Lung (tissue), 17 donors: ENCODE measurements at places on chromosomes 12 and 14. TPM values are rescaled to one million over a fixed set of nuclear protein-coding genes. Genes with fewer than 3 reads are reported as not detected.

ACACB gene
- 14.5 TPM for polyA plus RNA-seq

PLBD1 gene
- 40.9 TPM for polyA plus RNA-seq

NINJ2 gene
- 14.6 TPM for polyA plus RNA-seq

FGD4 gene
- polyA plus RNA-seq: 4.8 TPM

DLGAP5 gene
- 0.37 TPM for polyA plus RNA-seq

DNA sequence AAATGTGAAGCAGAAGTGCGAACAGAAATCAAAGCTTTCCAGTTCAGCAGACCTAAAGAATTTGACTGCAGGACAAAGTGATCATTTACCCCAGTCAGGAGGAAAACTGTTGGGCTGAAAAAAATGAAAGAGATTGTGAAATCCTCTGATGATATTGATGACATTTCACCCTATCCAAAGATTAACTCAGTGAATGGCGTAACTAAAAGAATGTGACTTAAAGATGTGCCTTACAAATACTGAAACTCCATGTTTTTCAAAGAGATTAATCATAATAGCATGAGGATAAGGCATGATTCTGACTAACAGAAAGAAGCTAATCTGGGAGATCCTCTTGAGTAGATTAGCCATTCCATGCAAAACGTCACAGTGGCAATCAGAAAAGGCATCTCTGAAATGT is 225.6 kb downstream of the DUSP6 start:
- H3K27ac ChIP-seq: no peak overlapping the region
- no peak for DNase-seq
- no peaks in the 10 kb centered on the region for H3K4me1 ChIP-seq
- no peaks in the 10 kb centered on the region for H3K36me3 ChIP-seq
- no peaks in the 10 kb centered on the region for H3K27me3 ChIP-seq

DNA sequence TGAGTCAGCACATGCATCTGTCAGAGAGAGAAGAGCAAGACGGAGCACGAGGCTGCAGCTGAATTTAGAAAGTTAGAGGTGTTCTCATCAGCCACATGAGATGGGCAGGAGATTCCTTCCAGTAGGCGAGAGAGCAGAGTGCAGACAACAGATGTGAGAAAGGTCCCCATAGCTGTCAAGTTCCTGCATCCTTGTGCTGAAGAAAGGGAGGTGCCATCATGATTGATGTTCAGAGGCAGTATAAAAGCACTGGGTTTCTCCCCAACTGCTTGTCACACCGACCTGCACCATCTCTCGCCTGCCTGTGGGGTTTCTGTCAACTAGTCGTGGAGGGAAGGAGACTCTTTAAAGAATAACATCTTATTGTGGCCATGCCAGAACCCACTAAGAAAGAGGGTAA is at the start of gene MYBPC1:
TSS of gene MYBPC1 (plus strand) at position 272 of the 400 bp plus-strand sequence. CDS start at position 372, 100 bp downstream.
- peaks cover 3% of the 10 kb centered on the region for H3K27me3 ChIP-seq
- DNase-seq: no peak
- no peak within 1 kb of the TSS for H3K27ac ChIP-seq
- no peak within 1 kb of the TSS for H3K4me3 ChIP-seq

DNA sequence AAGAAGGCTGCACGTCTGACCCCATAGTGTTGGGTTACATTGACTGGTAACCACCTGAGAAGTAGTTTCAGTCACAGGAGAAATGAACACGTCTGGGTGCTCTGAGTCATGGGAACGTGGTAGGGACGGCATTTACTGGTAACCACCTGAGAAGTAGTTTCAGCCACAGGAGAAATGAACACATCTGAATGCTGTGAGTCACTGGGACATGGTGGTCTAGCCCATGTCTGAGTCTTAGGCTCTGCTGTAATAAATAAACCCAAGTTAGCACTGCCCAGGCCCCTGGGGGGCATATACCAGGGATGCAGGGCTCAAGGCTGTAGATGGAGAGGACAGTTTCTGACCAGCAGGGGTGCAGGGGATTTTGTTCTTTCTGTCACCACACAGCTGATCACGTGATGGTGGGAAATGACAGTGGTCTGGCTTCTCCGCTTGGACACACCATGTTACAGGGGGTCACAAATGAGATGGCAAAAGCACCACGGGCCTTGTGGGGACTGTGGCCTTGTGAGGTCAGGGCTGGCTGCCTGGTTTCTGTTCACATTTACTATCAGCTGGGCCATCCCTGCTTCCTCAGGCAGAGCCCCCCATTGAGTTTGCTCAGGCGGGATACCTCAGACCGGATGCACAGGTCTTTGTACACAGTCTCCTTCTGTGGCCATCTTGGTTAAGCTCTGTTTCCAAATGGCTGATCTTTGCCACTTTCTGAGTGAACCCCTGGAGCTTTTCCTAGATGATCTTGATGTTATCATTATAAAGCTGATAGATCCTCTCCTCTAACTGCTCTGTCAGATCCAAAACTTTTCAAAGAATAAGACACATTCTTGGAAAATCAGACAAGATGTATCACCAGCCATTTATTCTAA is 9.8 kb upstream of the C12orf42 start:
- H3K4me1 ChIP-seq: no peaks in the 10 kb centered on the region
- no peak for DNase-seq
- H3K36me3 ChIP-seq: no peaks in the 10 kb centered on the region
- H3K4me3 ChIP-seq: no peak overlapping the region

- DNase-seq: no peak
- H3K4me1 ChIP-seq: no peaks in the 10 kb centered on the region
- H3K4me3 ChIP-seq: no peak overlapping the region
- no peaks in the 10 kb centered on the region for H3K27me3 ChIP-seq
These were observed 123.6 kb downstream of the METTL25 start for GRCh38 chr12:82481954-82482353.

DNA sequence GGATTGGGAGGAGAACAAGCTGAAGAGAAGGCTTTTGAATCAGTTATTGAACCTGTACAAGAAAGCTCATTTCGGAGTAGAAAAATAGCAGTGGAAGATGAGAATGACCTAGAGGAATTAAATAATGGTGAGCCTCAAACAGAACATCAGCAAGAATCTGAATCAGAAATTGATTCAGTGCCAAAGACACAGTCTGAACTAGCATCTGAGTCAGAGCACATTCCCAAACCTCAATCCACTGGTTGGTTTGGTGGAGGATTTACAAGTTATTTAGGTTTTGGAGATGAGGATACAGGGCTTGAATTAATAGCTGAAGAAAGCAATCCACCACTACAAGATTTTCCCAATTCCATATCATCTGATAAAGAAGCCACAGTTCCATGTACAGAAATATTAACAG is 13.5 kb downstream of the MIA2 start:
- no peaks in the 10 kb centered on the region for H3K4me1 ChIP-seq
- DNase-seq: no peak
- H3K4me3 ChIP-seq: no peak overlapping the region
- H3K27me3 ChIP-seq: no peaks in the 10 kb centered on the region

GRCh38 chr12:75551477-75551876 is 40.1 kb upstream of the KRR1 start:
- H3K27me3 ChIP-seq: no peaks in the 10 kb centered on the region
- DNase-seq: no peak
- H3K27ac ChIP-seq: no peak overlapping the region
- peaks cover 4% of the 10 kb centered on the region for H3K4me1 ChIP-seq

GRCh38 chr12:63319386-63319785 is 168.4 kb upstream of the AVPR1A start:
- no peak overlapping the region for H3K27ac ChIP-seq
- no peak overlapping the region for H3K4me3 ChIP-seq
- no peaks in the 10 kb centered on the region for H3K27me3 ChIP-seq
- no peaks in the 10 kb centered on the region for H3K4me1 ChIP-seq
- H3K36me3 ChIP-seq: no peaks in the 10 kb centered on the region

- no peak overlapping the region for H3K4me3 ChIP-seq
- no peaks in the 10 kb centered on the region for H3K36me3 ChIP-seq
- H3K4me1 ChIP-seq: no peaks in the 10 kb centered on the region
- no peak overlapping the region for H3K27ac ChIP-seq
- DNase-seq: peak; percentile 81
- H3K27me3 ChIP-seq: no peaks in the 10 kb centered on the region
These were observed 31.9 kb upstream of the ZFP36L1 start for GRCh38 chr14:68824517-68825347.

DNA sequence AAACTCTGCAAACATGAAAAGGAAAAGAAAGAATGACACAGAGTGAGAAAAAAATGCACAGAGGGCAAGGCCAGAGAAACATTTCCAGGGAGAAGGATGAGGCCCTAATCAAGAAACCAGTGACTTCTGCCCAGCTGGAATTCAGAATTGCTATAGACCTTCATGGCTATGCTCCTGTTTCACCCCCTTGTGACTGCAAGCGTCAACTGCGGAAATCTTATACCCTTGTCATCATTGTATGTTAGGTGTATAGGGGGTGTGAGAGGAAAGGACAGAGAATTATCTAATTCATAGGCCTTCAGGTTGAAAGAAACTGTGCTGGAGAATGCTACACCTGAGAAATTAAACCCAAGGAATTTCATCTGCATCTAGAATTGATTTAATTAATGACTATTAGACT is 117.5 kb downstream of the SLC25A21 start:
- no peak overlapping the region for H3K4me3 ChIP-seq
- H3K27me3 ChIP-seq: no peaks in the 10 kb centered on the region
- no peaks in the 10 kb centered on the region for H3K4me1 ChIP-seq
- no peaks in the 10 kb centered on the region for H3K36me3 ChIP-seq

DNA sequence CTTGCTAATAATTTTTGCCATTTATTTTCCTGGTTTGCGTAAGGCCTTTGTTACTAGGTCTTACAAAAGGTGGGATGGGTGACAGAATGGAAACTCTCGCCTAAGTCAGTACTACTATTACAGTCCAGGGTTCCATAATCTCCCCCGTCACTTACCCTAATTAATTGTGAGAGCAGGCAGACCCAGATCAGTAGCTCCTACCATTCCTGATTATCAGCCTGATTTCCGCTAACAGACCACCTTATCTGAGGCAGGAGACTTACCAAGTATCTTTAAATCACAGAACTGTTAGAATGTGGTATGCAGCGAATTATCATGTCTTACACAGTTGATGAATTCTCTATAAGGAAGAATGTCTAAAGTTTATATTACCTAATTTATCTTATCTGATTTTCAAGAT is 234.7 kb downstream of the FOXN3 start:
- no peak overlapping the region for H3K4me3 ChIP-seq
- H3K4me1 ChIP-seq: peaks cover 19% of the 10 kb centered on the region

DNA sequence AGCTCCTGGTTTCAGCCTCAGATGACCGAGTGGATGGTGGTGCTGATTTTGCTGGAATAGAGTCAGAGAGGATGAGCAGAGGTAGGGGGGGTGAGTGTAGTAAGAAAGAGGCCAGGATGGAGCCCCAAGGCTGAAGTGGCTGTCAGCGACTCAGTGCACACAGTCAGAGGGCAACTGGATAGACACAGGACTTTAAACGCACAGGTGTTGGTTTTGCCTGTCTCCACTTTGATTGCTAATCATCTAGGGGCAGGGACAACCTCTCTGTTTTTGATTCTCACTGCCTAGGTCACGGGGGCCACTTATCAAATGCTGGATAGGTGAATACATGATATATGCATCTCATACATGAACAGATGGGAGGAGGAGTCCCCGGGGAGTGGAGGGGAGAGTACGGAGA is 99.5 kb downstream of the EGLN3 start:
- no peaks in the 10 kb centered on the region for H3K36me3 ChIP-seq
- no peak overlapping the region for H3K27ac ChIP-seq
- H3K4me3 ChIP-seq: no peak overlapping the region
- H3K4me1 ChIP-seq: no peaks in the 10 kb centered on the region
- no peak for DNase-seq

DNA sequence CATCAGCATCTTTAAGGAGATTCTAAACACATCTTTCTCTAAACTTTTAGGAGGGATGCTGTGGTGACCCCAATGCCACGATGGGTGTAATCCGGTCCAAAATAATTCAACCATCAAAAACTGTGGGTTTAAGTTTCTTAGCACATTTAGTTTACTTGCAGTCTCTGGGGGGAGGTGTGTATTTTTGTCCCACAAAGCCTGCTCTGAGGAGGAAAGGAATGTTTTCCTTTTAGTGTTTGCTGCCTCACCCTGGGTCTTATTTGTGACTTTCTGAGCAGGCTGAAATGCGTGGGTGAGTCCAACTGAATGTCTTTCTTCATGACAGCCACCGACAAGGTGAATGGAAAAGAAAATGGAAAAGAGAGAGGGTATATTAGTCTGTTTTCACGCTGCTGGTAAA is 1324.7 kb downstream of the AACS start:
- no peak overlapping the region for H3K27ac ChIP-seq
- no peak overlapping the region for H3K4me3 ChIP-seq
- DNase-seq: no peak

- no peak overlapping the region for H3K27ac ChIP-seq
- no peaks in the 10 kb centered on the region for H3K27me3 ChIP-seq
- DNase-seq: peak; percentile 33
- H3K4me1 ChIP-seq: no peaks in the 10 kb centered on the region
These were observed 1139.9 kb upstream of the FLRT2 start for GRCh38 chr14:84390010-84390409.

DNA sequence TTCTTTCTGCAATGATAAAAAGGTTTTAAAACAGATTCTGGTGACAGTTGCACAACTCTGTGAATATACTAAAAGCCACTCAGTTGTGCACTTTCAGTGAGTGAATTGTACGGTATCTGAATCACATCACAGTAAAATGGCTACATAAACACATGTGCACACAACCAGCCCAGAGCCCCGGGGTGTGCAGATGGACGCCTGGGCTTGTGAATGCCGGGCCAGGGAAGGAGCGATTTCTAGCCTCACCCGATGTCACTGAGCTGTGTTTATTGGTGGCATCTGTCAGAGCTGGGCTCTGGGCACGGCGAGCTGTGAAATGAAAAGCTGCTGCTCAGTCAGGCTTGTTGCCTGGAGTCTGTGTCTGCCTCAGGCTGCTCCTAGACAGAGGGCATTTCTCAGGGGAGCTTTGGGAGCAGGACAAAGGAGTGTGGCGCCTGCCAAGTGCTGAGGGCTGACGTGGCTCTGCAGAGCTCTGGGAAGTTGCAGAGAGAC is 25.9 kb downstream of the RHOF start:
- H3K4me1 ChIP-seq: no peaks in the 10 kb centered on the region
- H3K27me3 ChIP-seq: no peaks in the 10 kb centered on the region
- H3K36me3 ChIP-seq: no peaks in the 10 kb centered on the region
- H3K4me3 ChIP-seq: no peak overlapping the region
- peak; percentile 56 for DNase-seq

- peaks cover 3% of the 10 kb centered on the region for H3K4me1 ChIP-seq
- H3K36me3 ChIP-seq: no peaks in the 10 kb centered on the region
- H3K4me3 ChIP-seq: peak overlapping the region; percentile 93
- no peak for DNase-seq
- no peaks in the 10 kb centered on the region for H3K27me3 ChIP-seq
- peak overlapping the region; percentile 88 for H3K27ac ChIP-seq
These were observed 445 bp downstream of the CERS5 start for GRCh38 chr12:50166799-50167048.

GRCh38 chr12:76142305-76142704 is 57.8 kb upstream of the NAP1L1 start:
- no peaks in the 10 kb centered on the region for H3K4me1 ChIP-seq
- H3K4me3 ChIP-seq: no peak overlapping the region
- H3K27me3 ChIP-seq: no peaks in the 10 kb centered on the region
- no peak for DNase-seq
